Mesenchymal stem cell (in vitro differentiated cells and primary cell): ENCODE measurements at places on chromosomes 6 and 20.

- DNase-seq = peak; percentile 76
These were observed 74.5 kb upstream of the ZNF184 start for GRCh38 chr6:27547157-27548075.

GRCh38 chr20:53975761-53976160 lies 94.6 kb downstream of the BCAS1 start:
- DNase-seq = no peak

DNA sequence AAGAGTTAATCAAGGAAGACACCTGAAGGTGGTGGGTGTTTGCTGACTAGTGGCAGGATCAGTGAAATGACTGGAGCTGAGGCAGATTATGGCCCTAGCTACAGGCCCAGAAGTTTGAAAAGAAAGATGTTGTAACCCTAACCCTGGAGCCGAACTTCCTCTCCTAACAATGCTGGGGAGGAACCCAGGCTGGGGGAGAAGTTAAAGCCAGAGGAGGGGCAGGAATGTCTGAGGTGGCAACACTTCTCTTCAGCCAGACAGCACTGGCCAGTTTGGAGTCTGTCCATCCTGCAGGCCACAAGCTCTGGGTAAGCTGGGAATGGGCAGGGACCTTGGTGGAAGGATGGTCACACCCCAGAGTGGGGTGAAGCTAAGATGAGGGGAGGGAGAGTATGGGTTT lies at the start of gene LST1:
Gene LST1 (plus strand): TSS at position 270 of the 400 bp plus-strand sequence. CDS start 1,023 bp downstream, outside the sequence.
- DNase-seq = no peak

- DNase-seq = no peak
These were observed 9.7 kb downstream of the MSH5 start for GRCh38 chr6:31749301-31750036.

GRCh38 chr6:125200941-125201340 lies 47.4 kb downstream of the TPD52L1 start:
- DNase-seq = no peak

GRCh38 chr6:125094563-125094962 lies 59.0 kb upstream of the TPD52L1 start:
- peak; percentile 51 for DNase-seq

- no peak for DNase-seq
These were observed 34.9 kb downstream of the ESF1 start for GRCh38 chr20:13749811-13750210.

DNA sequence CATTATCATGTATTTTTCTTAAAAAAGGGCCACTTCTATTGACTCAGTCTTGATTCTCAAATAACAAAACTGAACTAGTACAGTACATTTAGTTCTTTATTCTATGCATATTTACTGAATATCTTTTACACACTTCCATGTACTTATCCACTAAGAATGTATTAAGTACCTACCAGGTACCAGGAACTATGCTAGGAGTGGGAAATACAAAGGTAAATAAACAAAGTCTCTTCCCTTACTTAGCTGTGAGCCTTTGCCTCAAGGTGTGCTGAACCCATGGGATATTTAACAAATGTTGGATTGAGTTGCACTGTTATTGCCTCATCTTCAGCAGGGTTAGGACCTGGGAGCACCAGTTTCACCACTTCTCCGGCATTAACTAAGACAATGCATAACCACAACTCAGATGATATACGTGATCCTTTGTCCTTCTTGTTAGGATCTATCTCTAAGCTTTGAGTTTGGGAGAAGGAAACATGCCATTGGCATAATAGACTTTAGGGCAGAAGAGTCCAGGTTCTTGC lies 533.9 kb downstream of the TFAP2B start:
- no peak for DNase-seq

DNA sequence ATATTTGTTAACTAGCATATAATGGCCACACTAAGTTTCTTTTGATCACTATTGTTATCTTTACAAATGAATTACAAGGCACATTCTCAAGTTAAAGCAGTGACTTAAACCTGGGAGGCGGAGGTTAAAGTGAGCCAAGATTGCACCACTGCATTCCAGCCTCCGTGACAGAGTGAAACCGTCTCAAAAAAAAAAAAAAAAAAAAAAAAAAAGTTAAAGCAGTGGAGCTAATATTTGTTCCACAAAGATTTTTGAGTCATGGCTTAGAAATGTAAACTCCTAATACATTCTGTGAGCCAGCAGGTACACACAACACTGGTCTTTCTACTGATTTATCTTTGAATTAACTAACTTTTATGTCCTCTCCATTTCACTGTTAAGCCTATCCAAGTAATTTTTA lies 221.7 kb upstream of the HTR1E start:
- peak; percentile 65 for DNase-seq

GRCh38 chr20:41733151-41733550 lies 115.0 kb upstream of the CHD6 start:
- DNase-seq = no peak

DNA sequence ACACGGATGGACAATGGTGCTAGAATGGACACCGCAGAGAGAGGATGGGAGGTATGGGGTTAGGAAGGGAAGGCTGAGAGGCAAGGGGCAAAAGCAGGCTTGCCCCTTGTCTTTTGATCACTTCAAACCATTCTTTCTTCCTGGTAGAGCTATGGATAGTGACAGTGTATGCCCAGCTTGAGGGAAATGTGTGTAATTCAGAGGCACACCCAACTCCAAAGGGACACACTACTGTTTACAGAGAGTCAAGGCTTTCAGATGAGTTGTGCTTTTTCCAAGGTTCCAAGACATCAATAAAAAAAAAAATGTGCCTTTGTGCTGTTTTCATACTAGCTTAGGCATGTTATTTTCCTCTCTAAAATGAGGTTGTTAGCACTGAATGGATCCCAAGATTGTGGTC lies 185.0 kb downstream of the MCHR2 start:
- DNase-seq = no peak

DNA sequence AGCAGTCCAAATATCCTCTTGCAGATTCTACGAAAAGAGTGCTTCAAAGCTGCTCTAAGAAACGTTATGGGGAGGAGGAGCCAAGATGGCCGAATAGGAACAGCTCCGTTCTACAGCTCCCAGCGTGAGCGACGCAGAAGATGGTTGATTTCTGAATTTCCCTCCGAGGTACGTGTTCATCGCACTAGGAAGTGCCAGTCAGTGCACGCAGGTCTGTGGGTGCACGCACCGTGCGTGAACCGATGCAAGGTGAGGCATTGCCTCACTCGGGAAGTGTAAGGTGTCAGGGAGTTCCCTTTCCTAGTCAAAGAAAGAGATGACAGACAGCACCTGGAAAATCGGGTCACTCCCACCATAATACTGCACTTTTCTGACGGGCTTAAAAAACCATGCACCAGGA lies 272.1 kb upstream of the DEFB115 start:
- no peak for DNase-seq

DNA sequence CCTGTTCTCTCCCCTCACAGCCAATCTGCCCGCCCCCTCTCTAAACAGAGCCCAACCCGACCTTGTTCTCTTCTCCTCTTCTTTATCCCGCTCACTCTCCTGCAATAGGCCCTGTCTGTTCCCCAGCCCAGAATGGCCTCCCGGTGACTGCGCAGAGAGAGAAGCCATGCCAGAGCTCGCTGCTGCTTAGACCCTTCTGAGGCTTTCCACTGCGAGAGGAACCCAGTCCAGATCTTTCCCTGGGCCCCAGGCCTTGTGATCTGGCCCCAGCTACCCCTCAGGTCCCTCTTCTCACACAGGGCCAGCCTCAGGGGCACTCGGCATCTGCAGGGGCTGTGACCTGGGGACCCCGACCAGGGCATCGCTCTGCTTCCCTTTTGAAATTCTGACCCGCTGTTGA lies 58.1 kb downstream of the TMEM242 start:
- DNase-seq = no peak

- DNase-seq = no peak
These were observed 63.2 kb downstream of the RAB44 start for GRCh38 chr6:36760685-36761435.

DNA sequence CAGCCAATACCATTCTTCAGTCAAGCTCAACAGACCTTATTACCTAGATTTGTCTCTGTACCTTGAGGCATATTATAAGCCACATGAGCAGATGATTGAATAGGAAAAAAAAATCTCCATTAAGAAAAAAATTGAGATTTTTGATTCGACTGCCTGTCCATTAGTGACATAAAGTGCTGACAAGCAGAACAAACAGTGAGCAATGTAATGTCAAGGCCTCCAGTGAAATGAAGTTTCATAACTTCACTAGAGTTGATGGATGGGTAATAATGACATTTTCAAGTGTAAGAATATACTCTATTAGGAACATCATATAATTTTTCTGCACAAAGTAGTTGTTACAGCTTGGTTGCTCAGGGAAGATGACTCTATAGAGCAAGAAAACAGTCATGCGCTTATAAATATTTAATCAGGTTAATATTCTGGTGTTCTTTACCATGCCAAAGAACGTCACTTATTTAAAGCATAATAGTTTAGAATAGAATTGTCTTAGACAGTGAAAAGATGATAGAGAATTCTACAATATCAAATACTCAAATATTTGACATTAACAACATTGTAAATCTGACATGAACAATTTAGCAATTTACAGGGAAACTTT lies 783.7 kb downstream of the EPHA7 start:
- no peak for DNase-seq

- DNase-seq = peak; percentile 46
These were observed at the start of gene COL21A1 for GRCh38 chr6:56246881-56247653. Gene COL21A1 (minus strand): TSS chr6:56247580. CDS start chr6:56182618, 64,962 bp downstream.

GRCh38 chr20:17557675-17558006 lies 12.2 kb upstream of the DSTN start:
- DNase-seq = peak; percentile 92

DNA sequence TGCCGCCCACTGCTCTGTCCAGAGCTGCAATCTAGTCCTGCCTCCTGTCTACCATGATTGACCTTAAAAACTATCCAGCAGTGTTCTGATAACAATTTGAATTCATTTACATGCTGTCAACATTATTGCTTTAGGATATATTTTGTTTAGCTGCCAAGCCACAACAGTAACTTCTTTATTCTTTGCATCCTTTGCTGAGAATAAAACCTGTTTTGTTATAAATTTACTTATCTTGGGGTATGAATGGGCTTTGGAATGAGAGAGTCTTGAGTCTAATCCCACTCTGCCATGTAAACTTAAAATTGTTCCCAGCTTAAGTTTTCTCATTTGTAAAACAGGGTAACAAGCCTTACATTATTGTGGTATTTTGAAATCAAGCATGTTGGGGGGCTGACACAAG lies 116.4 kb downstream of the FLRT3 start:
- no peak for DNase-seq

DNA sequence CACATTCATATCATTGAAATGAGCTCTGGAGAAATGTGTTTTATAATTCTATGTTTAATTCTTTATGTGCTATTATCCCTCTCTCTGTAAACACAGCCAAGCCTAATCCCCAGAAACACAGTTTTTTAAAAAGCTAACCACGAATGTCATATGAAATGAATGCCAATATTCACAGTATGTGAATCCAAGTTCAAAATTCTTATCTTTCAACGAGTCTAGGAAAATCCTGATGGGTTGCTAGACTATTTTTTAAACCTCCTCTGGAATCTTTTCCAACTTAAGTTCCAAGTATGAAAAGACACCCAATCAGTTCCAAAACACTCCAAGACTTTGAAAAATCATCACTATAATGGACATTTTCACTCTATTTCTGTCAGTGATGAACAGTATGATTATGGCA lies 689.3 kb downstream of the HACE1 start:
- DNase-seq = no peak

DNA sequence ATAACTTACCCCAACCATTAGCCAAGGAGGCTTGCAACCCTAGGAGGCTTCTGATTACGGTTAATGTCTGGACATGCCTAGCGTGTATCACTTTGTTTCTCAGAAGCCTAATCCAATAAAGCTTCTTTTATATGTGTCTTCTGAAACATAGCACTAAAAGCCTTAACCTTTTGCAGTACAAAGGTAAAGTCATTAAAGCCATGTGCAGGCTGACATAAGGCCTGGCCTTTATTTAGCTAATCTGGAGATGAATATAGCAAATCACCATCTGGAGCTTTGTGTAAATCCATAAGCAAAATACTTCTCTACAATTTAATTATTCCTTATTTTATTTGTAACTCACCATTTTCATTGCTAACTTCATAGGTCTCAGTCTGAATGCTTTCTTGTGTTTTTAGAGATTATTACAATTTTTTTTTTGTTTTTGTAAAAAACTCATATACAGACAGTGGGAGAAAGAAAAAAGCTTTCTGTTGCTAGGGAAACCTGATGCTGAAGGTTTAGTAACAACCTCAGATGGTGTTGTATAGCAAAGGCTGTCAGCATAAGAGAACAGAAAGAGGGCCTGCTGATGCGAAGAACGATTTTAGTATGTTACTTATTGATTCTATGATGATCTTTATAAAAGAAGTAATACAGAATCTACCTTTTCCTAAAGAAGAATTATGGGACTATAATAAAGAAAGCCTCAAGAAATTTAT lies at the start of gene EYS:
Gene EYS (minus strand): TSS at position 101 of the 701 bp plus-strand sequence. CDS start 211,816 bp downstream, outside the sequence.
- no peak for DNase-seq

GRCh38 chr20:32157611-32158010 lies 48.1 kb downstream of the TM9SF4 start:
- DNase-seq = no peak

DNA sequence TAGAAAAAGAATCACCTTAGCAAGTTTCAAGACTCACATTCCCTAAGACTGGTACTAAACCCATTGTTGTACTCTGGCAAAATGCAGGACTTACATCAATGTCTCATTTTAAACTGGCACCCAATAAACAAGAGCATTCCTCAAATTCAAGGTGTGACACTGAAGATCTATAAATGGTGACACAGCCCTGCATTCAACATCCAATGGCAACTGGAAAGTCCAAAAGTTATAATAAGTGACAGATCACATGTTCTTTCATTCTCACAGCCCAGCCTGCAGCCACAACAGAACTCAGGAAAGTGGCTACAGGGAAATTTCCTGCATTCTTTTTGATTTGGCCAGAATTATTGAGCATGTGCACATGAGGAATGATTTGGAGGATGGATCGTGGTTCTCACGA lies 57.5 kb downstream of the MBOAT1 start:
- DNase-seq = no peak

- no peak for DNase-seq
These were observed 757.0 kb upstream of the MMS22L start for GRCh38 chr6:98039904-98040607.

DNA sequence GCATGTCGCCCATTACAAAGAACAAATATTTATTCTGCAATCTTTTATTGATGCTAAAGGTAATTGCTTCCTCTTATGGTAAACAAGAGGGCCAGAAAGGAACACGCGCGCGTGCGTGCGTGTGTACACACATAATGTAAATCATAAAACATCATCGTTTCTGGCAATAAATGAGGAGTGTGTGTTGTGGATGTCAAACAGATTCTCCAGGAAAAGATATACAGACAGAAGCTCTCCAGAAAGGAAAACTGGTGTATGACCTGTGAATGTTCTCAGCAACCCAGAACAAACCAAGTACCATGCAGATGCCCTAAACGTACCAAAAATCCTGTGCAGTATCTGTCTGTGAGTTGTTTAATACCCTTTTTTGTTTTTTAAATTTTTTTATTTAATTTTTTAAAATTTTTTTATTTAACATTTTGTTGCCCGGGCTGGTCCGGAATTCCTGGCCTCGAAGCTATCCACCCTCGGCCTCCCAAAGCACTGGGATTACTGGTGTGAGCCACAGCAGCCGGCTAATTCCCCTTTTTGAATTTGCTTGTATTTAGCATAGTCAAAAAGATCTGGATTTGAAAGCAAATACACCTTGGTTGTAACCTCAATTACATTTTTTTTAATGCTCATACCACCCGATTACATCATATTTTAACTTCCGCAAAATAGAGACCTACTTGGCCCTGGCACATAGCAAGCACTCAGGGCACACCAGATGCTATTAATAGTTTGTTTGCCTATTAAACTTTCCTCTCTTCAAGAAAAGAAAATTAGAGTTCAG lies 909 bp upstream of the NUDT3 start:
- DNase-seq = no peak
